KG1 (cell line): ENCODE measurements at places on chromosomes 7 and 10.

DNA sequence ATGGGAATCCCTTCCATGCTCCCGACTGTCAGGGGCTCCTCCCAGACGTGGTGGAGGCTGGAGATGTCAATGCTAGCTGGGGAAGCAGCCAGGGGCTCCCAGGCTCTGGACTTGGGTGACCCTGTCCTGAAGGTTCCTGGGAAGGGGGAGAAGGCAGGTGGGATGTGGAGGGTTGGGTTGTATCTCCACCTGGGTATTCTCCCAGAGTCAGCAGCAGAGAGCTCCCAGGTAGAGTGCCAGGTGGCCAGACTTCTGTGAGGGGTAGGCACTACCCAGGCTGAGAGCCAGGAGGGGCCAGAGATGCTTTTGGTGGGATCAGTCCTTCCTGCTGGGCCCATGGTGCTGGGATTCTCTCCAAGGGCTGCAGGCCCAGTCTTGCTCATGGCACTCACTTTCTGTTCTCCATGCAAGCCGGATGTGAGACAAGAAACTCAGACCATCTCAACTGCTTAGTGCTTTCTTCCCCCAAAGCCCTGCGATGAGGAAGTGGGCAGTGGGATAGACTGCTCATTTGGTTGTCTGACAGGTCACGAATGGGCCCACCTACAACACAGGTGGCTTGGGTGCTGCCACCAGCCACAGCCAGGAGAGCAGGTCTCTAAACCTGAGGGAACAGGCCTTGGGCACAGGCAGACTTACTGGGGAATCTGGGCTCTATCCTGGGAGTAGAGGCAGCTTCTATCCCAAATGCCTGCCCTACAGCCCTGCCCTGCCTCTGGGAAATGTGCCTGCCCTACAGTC is 52.5 kb upstream of the CAMK2B start:
- no peak for DNase-seq

DNA sequence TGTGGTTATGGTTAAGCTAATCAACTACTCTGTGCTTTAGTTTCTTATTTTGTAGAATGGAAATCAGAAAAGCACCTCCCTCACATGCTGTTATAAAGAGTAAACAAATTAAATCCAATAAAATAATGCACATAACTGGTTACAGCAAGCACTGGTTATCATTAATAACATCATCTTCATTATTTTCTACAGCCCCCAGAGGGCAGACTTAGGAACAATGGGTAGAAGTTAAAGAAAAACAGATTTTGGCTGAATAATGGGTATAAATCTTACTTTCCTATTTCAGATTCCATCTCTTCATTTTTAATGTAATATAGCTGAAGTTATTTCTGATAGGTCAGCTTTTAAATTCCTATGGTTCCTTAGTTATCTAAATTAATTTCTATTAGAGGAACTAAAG is 126.5 kb downstream of the DOCK4 start:
- DNase-seq, result no peak

GRCh38 chr10:31554556-31554955 is 235.5 kb downstream of the ZEB1 start:
- DNase-seq, result no peak

- no peak for DNase-seq
Measured at GRCh38 chr7:116242759-116243158, 32.4 kb downstream of the TES start.

- DNase-seq, result no peak
Measured at GRCh38 chr10:114647545-114648138, 10.4 kb downstream of the ABLIM1 start.

- no peak for DNase-seq
Measured at GRCh38 chr7:90211391-90212148, at the start of gene STEAP2. Gene STEAP2 (plus strand): TSS chr7:90211740. CDS start chr7:90225083, 13,343 bp downstream.

GRCh38 chr10:24690961-24691512 is 32.6 kb downstream of the ARHGAP21 start:
- no peak for DNase-seq
